ENCODE measurements at places on chromosomes 3 and 15. TPM values are rescaled to one million over a fixed set of nuclear protein-coding genes. Genes with fewer than 3 reads are reported as not detected.

DNA sequence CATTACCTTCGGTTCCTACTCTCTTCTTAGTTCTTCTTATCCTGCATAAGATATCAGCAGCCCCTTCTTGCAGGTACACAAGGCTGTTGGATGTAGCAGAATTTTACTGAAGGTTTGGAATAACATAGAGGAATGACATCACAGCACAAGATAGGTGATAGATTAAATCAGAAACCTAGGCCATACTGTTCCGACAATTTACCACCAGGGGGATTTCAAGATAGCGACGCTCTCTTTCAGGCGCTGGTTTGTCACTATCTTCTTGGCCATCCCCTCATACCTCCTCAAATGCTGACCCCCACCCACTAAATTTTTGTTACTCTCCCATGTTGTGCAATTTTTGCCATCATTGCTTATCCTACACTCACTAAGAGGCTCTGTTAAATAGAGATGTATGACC is 3.5 kb downstream of the SIDT1 start:
- DNase-seq: no peak

DNA sequence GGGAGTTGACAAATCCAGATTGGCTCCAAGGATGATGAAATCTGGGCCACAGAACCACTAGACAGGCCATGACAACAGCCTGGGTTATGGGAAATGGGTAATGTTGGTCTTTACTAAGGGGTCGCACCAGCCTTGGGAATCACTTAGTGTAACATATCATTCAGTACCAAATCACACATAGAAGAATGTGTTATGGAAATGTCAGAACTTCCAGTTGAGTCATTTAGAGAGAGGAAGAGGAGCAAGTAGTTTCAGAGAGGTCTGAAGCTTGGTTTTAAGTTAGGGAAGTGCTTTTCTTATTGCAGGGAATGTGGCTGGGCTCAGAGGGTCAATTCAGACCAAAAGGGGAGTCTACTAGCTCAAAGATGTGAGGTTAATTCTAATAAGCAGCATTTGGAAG is 241.6 kb upstream of the ZPLD1 start:
- no peak for DNase-seq

DNA sequence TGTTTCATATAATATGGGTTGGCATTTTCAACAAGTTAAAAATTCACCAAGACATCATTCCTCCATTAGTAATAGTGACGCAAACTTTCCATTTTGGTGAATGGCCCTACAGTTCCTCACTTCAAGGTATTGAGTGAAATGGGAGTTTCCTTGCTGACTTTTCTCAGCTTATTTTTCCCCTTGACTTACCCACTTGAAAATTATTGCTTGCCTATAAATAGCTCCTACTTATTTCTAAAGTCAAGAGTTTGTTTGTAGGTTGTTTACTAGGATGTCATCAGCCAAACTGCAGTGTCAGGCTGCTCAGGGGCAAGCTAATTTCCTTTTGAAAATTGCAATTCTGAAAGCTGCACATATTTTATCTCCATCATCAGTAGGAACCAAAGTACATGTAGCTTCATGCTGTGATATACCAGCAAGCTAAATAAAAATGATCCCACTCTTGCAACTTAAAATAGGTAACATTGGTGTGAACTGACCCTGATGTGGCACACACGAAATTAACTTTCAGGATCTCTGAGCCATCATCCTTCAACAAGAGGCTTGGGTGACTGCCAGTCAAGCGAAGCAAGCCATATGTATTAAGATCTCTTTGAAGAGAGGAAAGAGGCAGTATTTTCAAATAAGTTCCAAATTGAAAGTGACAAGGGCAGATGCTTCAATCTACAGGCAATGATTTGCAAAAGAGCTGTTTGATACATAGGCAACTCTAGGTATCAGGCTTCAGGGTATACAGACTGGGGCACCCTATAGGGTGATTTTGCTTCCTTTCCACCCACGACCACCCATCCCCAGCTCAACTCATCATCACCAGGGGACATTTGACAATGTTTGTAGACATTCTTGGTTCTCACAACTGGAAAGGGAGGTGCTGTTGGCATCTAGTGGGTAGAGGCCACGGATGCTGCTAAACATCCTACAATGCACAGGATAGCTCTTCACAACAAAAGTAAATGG is 66.8 kb upstream of the RASGRP1 start:
- DNase-seq: no peak

- DNase-seq: peak; percentile 46
These were observed at the start of gene FBLN2 for GRCh38 chr3:13548696-13549622. TSS of gene FBLN2 (plus strand) at chr3:13549125. CDS start at chr3:13570356, 21,231 bp downstream.

DNA sequence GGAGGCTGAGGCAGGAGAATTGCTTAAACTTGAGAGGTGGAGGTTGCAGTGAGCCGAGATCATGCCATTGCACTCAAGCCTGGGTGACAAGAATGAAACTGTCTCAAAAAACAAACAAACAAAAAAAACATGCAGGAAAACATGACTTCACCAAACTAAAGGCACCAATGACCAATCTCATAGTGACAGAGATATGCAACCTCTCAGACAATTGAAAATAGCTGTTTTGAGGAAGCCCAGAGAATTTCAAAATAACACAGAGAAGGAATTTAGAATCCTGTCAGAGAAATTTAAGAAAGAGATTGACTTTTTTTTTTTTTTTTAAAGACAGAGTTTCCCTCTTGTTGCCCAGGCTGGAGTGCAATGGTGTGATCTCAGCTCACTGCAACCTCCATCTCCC is 26.1 kb downstream of the NCBP2 start:
- DNase-seq: no peak

DNA sequence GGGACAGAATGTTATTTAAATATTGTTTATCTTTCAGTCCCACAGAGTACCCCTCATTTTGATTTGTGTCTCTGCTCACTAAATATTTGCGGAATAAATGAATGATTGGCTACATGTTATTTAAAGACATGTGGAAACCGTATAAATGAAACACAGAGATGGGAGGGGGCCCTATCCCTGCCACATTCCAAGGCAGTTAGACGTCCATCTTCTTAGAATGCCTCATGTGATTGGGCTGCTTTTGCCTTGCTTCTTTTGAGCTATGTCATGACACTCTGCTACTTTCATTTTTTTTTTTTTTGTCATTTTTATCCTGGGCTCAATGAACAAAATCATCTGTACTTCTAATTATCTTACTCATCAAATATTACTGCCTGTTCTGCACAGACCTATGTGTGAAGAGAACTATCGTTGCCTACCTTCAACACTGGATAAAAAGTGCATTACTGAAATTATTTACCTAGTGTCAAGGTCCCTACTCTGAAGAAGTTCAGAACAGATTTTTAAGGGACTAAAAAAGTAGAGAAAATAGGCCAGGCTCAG is 83.9 kb upstream of the FAM98B start:
- no peak for DNase-seq

DNA sequence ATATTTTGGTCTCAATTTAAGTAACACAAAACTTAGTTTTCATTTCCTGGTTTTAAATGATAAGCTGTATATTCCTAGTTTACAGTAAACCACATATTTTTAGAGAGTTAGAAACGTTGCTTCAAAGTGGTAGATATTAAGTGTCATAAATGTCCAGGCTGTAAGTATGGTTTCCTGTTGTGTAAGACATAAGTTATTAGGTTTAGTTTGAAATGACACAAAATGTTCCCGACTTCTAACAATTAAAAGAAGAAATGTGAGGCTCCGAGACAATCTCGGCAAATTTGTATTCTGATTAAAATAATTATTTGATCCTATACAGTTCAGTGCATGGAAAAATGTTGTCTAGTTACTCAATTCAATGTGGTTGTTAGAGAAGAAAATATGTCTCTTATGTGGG is 387.3 kb downstream of the EPHA3 start:
- DNase-seq: no peak

- no peak for DNase-seq
These were observed 6.6 kb upstream of the MAGEF1 start for GRCh38 chr3:184718431-184718830.

DNA sequence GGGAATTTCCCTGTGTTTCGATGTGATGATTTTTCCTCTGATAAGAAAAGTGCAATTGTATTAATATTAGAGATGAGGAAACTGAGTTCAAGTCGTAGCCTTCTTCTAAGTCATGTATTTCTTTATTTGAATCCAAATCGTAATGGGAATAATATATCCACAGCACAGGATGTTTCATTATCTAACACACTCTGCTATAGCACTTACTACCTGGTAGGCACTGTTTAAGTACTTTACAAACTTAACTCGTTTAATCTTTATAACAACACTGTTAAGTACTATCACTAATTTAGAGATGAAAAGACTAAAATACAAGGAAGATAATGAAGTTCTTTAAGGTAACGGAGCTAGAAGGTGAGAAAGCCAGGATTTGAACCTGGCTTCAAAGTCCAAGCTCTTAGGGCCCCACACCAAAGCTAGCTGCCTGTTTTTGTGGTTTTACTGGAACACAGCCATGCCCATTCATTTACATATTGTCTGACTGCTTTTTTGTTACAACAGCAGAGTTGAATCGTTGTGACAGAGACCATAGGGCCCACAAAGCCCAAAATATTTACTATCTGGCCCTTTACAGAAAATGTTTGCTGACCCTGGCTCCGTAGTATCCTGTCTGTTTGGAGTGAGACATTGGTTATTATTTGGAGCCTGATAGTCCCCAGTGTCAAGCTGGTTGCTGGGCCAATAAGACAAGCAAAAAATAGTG is 9.6 kb upstream of the ATP13A3 start:
- DNase-seq: no peak

GRCh38 chr3:127954640-127955039 is 39.6 kb downstream of the KBTBD12 start:
- no peak for DNase-seq

DNA sequence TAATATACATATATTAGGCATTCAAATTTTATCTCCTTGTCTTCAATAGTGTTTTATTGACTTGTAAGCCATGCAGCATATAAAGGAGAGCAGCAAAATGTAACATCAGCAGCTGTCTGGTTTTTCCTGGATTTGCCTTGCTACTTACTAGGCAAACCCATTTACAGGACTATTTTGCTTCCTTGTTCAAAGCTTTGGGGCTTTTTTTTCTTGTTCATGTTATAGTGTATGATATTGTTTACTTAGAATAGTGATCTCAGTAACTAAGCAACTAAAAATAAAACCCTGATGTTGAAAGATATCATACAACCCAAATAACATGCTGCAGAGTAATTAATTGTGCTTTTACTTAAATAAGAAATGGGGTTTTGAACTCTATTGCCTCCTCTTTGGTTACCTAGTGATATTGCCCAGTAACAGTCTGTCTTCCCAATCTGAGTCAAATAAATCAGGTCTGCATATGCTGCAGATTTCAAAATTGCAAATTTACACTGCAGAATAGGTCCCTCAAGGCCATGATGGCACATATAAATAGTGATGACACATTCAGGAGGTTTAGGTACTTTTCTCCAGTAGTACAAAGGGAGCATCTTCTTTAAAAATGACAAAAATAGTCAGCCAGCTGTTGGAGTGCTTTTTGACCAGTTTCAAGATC is 578.1 kb upstream of the NECTIN3 start:
- no peak for DNase-seq

DNA sequence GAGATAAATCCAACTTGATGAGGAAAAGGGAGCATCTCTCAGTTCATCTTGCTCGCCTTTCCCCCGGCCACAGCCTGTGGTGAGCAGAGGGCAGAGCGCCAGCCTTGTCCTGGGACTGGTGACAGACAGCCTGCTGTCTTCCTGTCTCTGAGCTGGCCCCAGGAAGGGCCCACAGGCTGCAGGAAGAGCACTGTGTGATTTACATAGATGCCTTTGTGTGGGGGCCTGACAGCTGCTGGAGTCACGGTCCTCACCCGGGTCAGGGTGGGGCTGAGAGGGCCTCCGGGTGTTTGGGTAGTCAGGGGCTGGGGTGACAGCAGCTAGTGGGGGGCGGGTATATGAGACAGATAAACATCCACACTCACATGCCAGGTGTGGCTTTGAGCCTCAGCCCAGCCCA is 29.3 kb downstream of the PLA2G4D start:
- DNase-seq: no peak

DNA sequence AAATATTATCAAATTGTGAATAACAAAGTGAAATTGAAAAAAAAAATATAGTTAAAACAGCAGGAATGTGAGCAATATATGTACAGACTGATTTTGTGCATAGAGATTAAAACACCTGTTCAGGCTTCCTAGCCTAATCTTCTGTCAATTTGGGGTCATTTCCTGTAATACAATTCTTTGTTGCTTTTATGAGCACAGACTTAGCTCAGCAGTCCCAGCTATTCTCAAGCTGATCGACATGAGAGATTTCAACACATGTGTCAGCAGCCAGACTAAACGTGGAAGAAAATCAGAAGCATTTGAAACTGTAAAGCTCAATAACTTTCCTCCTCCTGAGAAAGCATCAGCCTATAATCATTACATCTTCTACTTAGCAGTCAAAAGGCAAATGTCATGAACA is 1.6 kb upstream of the FHIT start:
- DNase-seq: no peak

- peak; percentile 46 for DNase-seq
These were observed 414.6 kb downstream of the FOXP1 start for GRCh38 chr3:71168880-71169411.

- no peak for DNase-seq
These were observed 65.7 kb downstream of the TMCC1 start for GRCh38 chr3:129827765-129828164.

DNA sequence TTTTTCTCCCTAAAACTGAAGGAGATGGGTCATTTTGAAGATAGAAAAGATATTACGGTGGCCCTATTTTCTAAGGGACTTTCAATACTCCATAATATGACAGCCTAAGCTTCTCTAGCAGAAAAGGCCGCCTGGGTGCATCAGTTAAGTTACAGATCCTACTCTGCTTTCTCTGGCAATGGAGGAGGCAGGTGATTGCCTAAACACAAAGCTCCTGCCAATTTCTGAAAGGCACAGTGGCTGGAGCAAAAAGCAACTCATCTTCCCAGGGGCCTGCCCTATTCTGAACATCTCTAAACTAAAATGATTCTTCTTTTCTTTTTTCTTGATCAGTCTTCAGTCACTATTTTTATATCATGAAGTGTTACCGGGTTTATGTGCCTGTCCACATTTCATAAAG is 276.7 kb downstream of the CNTN4 start:
- no peak for DNase-seq

GRCh38 chr3:33439546-33440327 is 468 bp downstream of the UBP1 start:
- DNase-seq: peak; percentile 33

Gene CEMIP
- 249 TPM for total RNA-seq

Gene WWTR1
- 205 TPM for total RNA-seq

Gene QTRT2
- total RNA-seq: 23.7 TPM

Gene CACNA2D2
- not detected for total RNA-seq

Gene FHIT
- 1.5 TPM for total RNA-seq

Gene RTP1
- total RNA-seq: not detected

Gene CAMKV
- total RNA-seq: not detected

Gene GOLGA6D
- not detected for total RNA-seq

Measured in fibroblast of the aortic adventitia (primary cell).